ENCODE measurements at places on chromosomes 3 and 15.

GRCh38 chr15:99095626-99096025, 9.3 kb upstream of the SYNM start:
- no peak for DNase-seq

- no peak for DNase-seq
These were observed 337.5 kb upstream of the LMCD1 start for GRCh38 chr3:8164145-8164544.

DNA sequence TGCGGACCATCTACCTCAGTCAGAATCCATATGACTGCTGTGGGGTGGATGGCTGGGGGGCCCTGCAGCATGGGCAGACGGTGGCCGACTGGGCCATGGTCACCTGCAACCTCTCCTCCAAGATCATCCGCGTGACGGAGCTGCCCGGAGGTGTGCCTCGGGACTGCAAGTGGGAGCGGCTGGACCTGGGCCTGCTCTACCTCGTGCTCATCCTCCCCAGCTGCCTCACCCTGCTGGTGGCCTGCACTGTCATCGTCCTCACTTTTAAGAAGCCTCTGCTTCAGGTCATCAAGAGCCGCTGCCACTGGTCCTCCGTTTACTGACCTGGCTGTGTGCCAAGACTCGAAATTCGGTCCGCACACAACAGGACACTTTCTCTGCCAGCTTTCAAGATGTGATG, 21.9 kb downstream of the NRROS start:
- DNase-seq: no peak

GRCh38 chr3:163622384-163622783, 1455.9 kb downstream of the SI start:
- no peak for DNase-seq

- no peak for DNase-seq
These were observed 65.6 kb upstream of the C15orf39 start for GRCh38 chr15:75136118-75136517.
